Naive thymus-derived CD4-positive, alpha-beta T cell (primary cell): ENCODE measurements at places on chromosomes 2 and 18. TPM values are rescaled to one million over a fixed set of nuclear protein-coding genes. Genes with fewer than 3 reads are reported as not detected.
A peak's percentile ranks its signal among the peaks of the same experiment; 100 is the strongest.

GPR55 gene
- polyA plus RNA-seq = 1.5 TPM

ZAP70 gene
- 166 TPM for polyA plus RNA-seq

MMADHC gene
- 157 TPM for polyA plus RNA-seq

ST6GAL2 gene
- polyA plus RNA-seq = not detected

KLHL41 gene
- polyA plus RNA-seq = not detected

NCKAP5 gene
- not detected for polyA plus RNA-seq

RUFY4 gene
- polyA plus RNA-seq = not detected

PCARE gene
- not detected for polyA plus RNA-seq

CNDP1 gene
- polyA plus RNA-seq = not detected

PIGN gene
- polyA plus RNA-seq = 19.1 TPM

APOB gene
- polyA plus RNA-seq = not detected

DNER gene
- polyA plus RNA-seq = not detected

REG1B gene
- polyA plus RNA-seq = not detected

DHRS9 gene
- polyA plus RNA-seq = not detected

CAD gene
- 19.6 TPM for polyA plus RNA-seq

RPRD1A gene
- polyA plus RNA-seq = 11.8 TPM

GRCh38 chr2:190277234-190278112 is 42.2 kb downstream of the HIBCH start:
- no peak for DNase-seq

GRCh38 chr18:23682472-23682871 is 6.8 kb upstream of the LAMA3 start:
- DNase-seq = no peak

GRCh38 chr2:161159456-161160225 is 587 bp upstream of the TANK start:
- DNase-seq = no peak

DNA sequence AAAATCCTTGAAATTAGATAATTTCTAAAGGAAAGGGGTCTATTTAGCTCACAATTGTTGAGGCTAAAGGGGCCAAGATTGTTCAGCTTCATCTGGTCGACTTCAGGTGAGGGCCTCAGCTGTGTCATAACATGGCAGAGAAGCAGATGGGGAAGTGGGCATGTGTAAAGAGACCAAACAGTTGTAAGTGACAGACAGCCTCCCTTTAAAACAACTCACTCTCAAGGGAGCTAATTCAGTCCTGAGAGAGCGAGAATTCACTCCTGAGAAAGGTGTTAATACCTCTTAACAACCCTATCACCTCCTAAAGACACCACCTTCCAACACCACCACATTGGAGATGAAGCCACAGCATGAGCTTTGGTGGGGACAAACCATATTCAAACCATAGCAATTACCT is 62.4 kb downstream of the KCMF1 start:
- no peak for DNase-seq

DNA sequence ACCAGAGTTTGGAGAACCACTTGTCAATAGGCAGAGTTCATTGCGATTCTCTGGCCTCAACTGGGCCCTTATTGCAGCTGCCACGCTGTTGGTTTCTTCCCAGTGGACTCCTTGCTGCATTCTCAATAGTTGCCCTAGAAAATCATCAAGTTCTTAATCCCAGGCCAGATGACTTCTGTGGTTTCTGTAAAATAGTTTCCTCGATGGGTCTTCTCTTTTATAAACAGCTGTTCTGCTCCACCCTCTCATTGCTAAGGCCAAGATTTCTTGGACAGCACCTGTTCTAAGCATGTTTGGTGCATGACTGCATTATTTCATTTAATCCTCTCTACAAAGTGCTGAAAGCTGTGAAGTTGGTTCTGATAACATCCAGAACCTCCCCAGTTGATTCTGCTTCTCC is 131.0 kb downstream of the BCL2L11 start:
- DNase-seq = no peak

- no peak for DNase-seq
Observed at GRCh38 chr2:143551971-143552650, 422.9 kb downstream of the ARHGAP15 start.

GRCh38 chr18:34707670-34708069 is 2.4 kb upstream of the DTNA start:
- no peak for DNase-seq

GRCh38 chr18:78977637-78978348 is 1.8 kb upstream of the SALL3 start:
- DNase-seq = no peak

DNA sequence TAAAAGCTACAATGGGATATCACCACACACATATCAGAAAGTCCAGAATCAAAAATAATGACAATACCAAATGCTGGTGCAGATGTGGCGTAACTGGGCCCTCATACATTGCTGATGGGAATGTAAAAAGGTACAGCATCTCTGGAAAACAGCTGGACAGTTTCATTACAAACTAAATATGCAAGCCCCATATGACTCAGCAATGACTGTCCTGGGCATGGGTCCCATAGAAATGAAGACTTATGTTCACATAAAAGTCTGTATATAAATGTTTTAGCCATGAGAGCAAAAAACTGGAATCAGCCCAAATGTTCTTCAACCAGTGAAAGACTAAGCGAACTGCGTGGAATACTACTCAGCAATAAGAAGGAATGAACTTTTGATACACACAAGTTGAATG is 56.7 kb downstream of the ALPK2 start:
- no peak for DNase-seq

- DNase-seq = no peak
Observed at GRCh38 chr2:33673937-33674336, 74.8 kb upstream of the FAM98A start.

GRCh38 chr2:200356857-200357384 is 50.4 kb downstream of the SPATS2L start:
- DNase-seq = no peak

DNA sequence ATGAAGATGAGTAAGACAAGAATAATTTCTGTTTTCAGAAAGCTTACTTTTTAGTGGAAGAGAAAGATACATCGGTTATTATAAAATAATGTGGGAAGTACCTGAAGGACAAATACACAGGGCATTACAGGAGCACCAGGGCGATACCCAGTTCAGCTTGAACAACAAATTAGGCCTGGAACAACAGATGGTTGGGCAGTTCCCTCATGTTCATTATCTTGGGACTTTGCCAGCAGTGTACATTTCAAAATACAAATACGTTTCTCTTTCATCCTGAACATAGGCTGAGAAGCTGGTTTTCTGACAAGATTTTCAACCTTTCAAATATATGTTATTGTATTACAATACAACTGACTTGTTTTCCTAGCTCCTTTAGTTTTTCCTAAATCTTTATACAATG is 79.6 kb downstream of the TGIF1 start:
- DNase-seq = no peak

GRCh38 chr2:72676341-72677025 is 149.3 kb downstream of the EXOC6B start:
- DNase-seq = no peak

- no peak for DNase-seq
Observed at GRCh38 chr2:164898475-164898874, 56.9 kb downstream of the SLC38A11 start.

DNA sequence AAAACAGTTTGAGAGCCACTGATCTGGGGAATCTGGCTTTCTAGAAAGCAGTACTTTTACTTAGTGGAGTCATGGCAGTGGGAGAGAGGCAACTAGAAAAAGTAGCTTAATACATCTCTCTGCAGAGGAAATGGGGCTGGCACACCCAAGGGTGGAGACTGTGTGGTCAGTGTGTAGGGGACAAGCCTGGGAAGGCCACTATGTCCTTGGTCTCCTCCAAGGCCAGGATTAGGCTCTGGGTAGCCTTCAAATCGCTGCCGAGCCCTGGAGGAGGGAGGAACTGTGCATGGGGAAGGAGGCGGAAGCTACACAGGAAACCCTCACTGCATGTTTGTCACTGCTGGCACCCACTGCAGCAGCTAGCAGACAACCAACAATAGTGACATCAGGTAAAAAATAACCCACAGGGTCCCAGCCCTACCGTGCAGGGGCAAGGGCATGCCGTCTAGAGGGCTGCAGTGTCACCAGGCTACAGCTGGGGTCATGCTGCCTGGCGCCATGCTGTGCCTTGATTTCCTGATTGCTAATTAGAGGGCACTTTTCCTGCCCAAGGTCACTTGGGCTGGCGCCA is 34.8 kb downstream of the LBH start:
- peak; percentile 79 for DNase-seq

GRCh38 chr2:121650315-121650930 is 1.2 kb upstream of the CLASP1 start:
- no peak for DNase-seq

DNA sequence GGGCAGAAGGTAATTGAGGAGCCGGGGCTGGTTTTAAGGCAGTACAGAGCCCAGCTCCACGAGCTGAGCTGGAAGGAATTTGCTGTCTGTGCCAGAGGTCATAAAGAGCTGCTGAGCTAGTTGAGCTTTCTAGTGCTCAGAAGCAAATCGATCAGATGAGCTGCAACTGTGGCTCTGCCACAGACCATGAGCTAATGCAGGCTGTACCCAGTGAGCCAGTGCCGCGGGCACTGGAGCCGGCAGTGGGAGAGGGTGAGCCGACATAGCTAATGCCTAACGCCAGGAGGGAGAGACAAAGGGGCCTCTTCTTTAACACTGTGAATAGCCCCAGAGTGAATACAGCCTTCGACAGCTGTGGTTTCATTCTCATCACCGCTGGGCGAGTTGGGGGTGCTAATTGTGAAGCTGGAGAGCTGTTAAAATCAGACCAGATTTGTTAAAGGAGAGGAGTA is 410.1 kb upstream of the TCF4 start:
- no peak for DNase-seq

DNA sequence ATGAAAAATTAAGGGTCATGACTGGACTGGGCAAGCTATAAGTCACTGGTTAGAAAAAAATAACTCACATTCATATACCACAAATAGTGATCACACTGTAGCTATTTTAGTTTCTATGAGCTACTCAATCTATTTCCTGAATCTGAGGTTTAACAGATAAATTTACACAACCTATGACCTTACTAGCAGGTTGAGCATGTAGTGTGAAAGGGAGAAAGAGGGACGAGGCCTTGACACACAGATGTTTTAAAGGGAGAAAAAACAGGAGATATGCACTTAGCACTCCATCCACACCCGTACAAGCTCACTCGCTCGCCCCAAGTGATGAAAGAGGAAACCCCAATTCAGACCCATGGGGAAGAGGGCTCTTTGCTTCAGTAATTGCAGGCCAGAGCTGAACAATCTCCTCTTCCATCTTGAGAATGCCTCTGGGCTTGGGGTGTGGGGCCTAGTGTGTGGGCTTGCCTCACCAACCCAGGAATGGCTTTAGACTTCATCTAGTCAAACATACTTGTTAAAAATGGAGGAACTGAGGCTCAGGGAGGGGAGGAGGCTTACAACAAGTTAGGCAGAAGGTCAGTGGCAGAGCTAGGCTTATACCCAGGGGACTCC is 10.7 kb downstream of the CYRIA start:
- DNase-seq = no peak

DNA sequence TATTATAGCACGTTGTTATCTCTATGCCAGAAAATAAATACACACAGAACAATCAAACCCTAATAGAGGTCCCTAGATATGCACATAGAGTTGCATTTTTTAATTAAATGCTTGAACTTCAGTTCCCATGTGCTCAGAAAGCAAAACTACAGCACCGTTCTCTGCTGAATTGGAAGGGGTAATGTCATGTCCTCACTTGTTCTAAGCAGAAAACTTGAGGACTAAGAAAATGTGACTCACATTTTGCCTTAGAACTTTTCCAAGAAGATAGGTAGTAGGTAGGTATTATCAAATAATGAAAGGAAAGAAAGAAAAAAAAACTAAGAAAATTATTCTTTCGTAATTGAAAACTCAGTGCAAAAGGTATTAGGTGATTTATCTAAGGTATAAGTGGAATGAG is 607.3 kb downstream of the ERBB4 start:
- DNase-seq = no peak

- no peak for DNase-seq
Observed at GRCh38 chr2:98903767-98904485, 32.1 kb downstream of the CRACDL start.

- DNase-seq = no peak
Observed at GRCh38 chr2:182057002-182057401, 71.3 kb downstream of the PPP1R1C start.

GRCh38 chr2:64654063-64654811 is 524 bp upstream of the SERTAD2 start:
- peak; percentile 68 for DNase-seq

DNA sequence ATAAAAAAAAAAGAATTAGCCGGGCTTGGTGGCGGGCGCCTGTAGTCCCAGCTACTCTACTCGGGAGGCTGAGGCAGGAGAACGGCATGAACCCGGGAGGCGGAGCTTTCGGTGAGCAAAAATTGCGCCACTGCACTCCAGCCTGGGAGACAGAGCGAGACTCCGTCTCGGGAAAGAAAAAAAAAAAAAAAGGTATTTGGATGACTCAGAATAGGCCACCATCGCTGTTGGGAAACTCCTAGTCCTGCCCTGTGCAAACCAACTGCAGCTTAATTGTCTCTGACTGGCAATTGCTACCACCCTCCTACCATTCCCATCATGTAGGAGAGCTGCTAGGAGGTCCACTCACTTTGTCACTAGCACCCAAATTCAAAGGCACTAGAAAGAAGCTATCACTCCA is 43.5 kb downstream of the ATP8B1 start:
- DNase-seq = no peak

GRCh38 chr18:45201489-45201888 is 413.8 kb upstream of the SLC14A2 start:
- no peak for DNase-seq
